ENCODE measurements at places on chromosomes 6 and 20.

GRCh38 chr6:88867841-88868731 is 95.3 kb downstream of the RNGTT start:
- no peak for DNase-seq

DNA sequence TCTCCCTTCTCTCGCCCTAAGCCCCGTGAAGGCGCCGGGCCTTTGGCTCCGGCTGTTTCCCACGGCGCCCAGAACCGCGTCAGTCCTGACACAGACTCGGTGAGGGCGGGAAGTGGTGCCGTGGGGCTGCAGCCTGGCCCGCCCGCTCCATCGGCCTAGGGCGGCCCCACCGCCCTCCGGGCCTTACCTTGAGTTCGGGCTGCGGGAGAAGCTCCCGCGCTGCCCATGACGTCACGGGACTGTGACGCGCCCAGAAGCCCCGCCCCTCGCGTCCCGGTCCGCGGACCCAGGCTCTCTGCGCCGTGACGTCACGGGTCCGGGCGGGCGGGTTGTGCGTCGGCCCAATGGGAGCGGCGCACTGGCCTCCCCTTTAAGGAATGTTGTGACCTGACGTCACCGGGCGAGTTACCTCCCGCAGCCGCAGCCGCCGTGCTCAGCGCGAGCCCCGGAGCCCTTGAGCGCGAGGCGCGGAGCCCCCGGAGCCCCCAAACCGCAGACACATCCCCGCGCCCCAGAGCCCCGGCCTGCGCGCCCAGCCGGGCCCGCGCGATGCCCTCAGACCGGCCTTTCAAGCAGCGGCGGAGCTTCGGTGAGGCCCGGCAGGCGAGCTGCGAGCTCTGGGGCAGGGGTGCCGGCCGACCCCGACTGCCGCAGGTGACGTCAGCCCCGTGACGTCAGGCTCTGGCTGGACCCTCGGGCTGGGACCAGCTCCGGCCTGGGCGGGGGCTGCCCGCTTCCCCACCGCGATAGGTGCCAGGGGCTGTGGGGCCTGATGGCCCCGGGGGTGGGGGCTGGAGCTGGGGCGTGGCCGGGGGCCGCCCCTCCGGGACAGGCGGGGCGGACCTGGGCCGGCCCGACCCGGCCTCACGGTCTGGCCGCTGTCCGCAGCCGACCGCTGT is at the start of gene MAP1LC3A:
TSS of gene MAP1LC3A (plus strand) at position 399 of the 899 bp plus-strand sequence. CDS start at position 550, 151 bp downstream.
- DNase-seq: peak; percentile 89

GRCh38 chr6:113774127-113774825 is 82.9 kb upstream of the MARCKS start:
- no peak for DNase-seq

- no peak for DNase-seq
Measured at GRCh38 chr20:4025125-4025524, 9.8 kb upstream of the RNF24 start.

GRCh38 chr6:44028789-44029310 is 98.4 kb downstream of the MRPL14 start:
- DNase-seq: no peak

GRCh38 chr20:36988494-36988966 is 37.0 kb upstream of the SAMHD1 start:
- peak; percentile 22 for DNase-seq

GRCh38 chr20:33914919-33915318 is 78.8 kb upstream of the RALY start:
- peak; percentile 16 for DNase-seq

DNA sequence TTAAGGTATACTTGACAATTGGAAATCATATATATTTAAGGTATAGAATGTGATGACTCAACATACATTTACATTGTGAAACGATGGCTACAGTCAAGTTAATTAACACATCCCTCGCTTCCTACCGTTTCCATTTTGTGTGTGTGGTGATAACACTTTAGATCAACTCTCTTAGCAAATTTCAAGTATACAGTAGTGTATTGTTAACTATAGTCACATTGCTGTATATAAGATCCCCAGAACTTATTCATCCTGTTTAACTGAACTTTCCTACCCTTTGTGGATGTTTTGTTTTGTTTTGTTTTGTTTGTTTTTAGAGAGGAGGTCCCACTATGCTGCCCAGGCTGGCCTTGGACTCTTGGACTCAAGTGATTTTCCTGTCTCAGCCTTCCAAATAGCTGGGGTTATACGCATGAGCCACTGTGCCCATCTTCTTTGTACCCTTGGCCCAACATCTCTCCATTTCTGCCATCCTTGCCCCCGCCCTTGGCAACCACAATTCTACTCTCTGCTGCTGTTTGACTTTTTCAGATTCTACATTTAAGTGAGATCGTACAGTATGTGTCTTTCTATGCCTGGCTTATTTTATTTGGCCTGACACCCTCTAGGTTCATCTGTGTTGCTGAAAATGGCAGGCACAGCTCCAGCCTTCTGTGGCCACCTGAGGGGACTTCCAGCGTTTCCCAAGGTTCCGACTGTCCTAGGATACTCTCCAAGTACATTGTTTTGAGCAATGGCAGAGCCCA is 90.5 kb upstream of the SNX9 start:
- no peak for DNase-seq

- DNase-seq: no peak
Measured at GRCh38 chr20:40945754-40946450, 82.7 kb upstream of the TOP1 start.

GRCh38 chr6:140095532-140095931 is 721.1 kb upstream of the CITED2 start:
- DNase-seq: no peak

GRCh38 chr6:26026833-26027490 is 60.3 kb upstream of the HFE start:
- DNase-seq: peak; percentile 91

DNA sequence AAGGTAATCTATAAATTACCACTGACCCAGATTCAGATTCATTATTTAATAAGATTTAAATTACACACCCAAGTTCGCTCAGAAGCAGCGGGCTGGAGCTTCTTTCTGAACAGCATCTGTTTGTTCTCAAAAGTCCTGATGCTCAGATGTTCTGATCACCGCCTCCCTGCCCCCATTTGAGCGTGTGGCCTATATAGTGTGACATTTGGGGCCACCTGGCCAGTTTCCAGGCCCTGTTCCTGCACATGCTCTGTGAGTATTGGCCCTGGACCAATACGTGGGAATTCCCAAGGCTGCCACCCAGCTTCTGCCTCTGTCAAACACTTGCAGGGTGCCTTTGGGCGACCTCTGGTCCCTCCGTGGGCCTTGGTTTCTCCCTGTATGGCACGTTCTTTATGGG is 228.8 kb downstream of the TFAP2C start:
- DNase-seq: no peak

GRCh38 chr20:3714092-3714491 is 1.7 kb upstream of the SIGLEC1 start:
- DNase-seq: no peak

- no peak for DNase-seq
Measured at GRCh38 chr20:33790566-33790965, 20.6 kb upstream of the CHMP4B start.

- no peak for DNase-seq
Measured at GRCh38 chr20:13353261-13353945, 132.3 kb downstream of the ISM1 start.

DNA sequence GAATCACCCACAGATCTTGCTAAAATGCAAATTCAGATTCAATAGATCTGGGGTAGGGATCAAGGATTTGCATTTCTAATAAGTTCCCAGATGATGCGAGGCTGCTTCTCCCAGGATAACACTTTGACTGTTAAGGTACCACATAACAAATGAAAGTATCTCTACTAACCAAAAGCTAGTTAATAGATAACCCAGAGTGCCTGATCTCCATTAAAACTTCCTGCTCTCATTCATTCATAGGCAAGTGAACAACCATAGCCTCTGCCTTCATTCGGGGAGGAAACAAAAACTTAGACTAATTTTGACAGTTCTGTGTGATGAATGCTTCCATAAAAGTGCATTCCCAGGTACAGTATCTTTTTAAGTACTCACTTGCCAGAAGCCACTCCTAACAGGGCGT is 265.6 kb upstream of the BTBD3 start:
- no peak for DNase-seq
